ENCODE measurements at places on chromosomes 3 and 15.

DNA sequence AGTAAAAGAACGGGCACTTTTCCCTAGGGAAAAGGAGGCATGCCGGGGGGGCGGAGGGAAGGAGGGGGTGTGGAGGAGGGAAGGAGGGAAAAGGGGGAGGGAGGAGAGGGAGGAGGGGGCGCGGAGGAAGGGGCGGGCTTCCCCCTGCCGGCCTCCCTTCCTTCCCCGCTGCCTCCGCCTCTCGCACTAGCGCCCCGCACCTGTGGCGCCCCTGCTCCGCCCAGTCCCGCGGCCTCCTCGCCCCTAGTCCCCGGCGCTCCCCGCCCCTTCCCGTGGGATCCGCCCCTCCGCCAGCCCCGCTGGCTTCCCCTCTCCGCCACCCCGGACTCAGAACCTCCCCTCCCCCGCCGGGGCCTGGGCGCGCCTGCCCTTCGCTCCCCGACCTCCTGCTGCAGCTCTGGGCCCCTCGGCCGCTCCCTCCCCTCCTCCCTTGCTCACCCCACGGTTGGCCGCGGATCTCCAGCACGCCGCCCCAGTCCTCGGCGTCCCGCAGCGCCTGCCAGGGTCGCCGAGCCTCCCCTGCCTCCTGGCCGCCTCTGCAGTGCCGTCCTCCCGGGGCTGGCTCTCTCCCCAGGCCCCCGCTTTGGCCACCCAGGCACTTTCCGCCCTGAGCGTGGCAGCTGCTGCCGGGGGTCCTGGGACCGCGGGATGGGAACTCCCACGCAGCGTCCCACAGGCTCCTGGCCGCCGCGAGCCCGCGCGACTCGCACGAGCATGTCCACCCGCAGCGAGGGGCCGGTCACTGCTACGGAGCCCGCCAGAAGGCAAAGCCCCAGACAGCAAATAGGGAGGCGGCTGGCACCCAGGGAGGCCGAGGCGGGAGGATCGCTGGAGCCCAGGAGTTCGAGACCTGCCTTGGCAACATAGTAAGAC is 147.4 kb downstream of the TJP1 start:
- DNase-seq: no peak

DNA sequence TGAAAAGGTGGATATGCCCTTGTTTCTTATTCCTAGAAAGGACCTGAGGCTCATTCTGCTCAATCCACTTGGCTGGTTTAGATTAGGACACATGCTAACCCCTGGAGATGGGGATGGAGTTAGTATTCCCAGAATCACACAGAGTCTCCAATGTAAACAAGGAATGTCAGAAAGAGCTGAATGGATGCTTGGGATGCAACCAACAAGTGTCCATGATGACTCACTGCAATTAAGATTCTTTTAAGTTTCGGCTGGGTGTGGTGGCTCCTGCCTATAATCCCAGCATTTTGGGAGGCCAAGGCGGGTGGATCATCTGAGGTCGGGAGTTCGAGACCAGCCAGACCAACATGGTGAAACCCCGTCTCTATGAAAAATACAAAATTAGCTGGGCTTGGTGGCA is 315.5 kb upstream of the AZI2 start:
- no peak for DNase-seq

- no peak for DNase-seq
Measured at GRCh38 chr3:71031181-71031580, 552.3 kb downstream of the FOXP1 start.

GRCh38 chr3:52228751-52229291 is 3.4 kb upstream of the TLR9 start:
- DNase-seq: no peak

- no peak for DNase-seq
Measured at GRCh38 chr3:105197863-105198262, 168.8 kb upstream of the ALCAM start.

DNA sequence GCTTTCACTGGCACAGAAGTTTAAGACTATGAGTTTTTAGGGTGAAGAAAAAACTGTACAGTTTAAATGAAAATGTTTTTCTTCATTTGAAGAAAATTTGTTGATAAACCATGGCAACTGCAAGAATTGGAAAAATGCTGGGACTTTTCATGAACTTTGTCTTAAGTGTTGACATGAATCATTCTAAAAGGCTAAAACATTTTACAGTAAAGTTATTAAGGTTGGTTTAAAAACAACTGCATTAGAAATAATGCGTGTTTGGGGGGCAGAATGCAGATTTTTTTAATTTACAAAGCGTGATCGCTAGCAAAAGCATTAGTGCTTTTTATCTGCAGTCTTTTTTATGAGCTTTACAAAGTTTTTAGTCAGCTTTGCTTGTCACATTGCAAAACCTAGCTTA is 601.9 kb upstream of the TGFBR2 start:
- DNase-seq: no peak

DNA sequence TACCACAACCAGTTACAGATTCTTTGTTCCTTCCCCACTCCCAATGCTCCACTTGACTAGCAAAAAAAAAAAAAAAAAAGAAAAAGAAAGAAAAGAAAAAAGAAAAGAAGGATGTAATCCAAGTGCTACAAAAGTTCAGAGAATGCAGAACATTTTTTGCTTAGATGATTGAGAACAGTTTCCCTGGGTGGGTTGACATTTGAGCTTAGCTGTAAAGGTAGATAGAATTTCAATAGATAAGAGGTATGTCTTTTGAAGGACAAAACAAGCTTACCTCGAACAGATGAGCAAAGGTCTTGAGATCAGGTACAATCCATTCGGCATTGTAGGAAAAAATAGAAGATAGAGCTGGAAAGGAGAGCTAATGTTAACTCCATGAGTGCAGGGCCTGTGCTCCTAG is 344.6 kb upstream of the NECTIN3 start:
- DNase-seq: no peak

DNA sequence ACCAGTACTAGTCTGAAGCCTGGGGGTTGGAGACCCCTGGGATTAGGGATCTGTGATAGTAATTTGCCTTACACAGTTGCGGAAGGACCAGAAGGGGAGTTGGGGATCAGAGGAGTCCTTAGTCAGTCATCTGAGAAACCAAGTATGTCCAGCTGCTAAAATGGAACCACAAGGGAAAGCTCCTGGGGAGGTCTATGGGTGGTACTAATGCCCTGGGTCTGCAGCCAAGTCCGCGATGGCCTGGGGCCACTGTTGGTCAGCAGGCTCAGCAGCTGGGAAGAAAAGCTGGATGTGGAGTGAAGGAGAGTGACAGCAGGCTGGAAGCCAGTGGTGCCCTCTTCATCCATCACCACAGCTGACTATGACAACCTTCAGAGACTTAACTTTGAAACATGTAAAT is 2.2 kb upstream of the ANKDD1A start:
- no peak for DNase-seq

GRCh38 chr15:89646416-89647141 is 8.7 kb downstream of the KIF7 start:
- no peak for DNase-seq

DNA sequence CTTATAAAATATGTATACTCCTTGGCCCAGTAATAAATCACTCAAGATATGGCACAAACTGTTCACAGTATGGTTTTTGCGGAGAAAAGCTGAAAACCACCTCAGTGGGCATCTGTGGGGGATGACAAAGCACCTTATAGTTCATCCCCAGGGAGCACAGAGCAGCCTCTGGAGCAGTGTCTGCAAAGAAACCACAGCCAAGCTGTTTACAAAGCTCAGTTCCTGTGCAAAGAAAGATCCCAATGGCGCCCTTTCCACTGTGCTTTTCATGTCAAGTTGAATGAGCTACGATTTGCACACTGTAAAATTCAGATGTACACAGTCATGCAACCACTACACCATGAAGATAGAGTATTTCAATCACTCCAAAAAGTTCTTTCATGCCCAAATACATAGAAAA is 2.5 kb upstream of the EFCC1 start:
- DNase-seq: peak; percentile 38

DNA sequence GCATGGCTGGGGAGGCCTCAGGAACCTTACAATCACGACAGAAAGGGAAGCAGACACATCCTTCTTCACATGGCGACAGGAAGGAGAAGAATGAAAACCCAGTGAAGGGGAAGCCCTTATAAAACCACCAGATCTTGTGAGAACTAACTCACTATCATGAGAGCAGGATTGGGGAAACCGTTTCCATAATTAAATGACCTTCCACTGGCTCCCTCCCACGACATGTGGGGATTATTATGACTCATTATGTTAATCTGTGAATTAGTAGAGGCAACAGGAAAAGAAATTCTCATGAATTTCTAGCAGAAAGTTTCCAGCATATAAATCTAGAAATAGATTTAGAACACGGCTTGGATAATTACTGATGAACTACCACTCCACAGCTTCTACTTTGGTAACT is 937.3 kb downstream of the ROBO1 start:
- DNase-seq: no peak

- no peak for DNase-seq
Measured at GRCh38 chr3:145063616-145064015, 1092.0 kb downstream of the DIPK2A start.

- no peak for DNase-seq
Measured at GRCh38 chr15:31605467-31605931, 278.9 kb downstream of the KLF13 start.

DNA sequence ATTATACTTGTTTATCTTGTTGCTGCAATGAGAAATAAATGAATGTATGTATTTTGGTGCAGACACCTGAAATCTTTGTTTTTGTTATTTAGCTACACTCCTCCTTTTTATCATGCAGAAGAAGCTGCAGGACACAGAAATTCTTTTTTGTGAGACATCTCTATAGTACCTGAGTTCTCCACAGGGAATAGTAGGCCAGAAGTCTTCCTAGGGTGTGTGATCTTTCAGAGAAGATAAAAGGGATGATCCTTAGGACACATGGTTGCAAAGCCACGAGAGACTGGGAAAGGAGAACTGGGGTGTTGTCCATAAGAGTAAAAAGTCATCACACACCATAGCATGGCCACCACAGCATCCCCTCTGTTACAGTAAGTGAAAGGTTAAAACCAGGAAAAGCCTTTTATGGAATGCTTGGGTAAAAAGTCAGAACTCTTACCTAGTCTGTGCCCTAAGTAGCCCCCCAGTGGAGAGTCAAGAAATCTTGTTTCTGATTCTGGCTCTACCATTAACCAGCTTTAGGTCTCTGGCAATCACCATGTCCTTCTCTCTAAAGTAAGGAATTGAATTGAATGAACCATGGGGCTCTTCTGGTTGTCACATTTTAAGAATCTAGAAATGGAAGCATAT is 31.9 kb upstream of the ADGRG7 start:
- no peak for DNase-seq

- DNase-seq: no peak
Measured at GRCh38 chr3:156627946-156628569, 46.3 kb upstream of the TIPARP start.

DNA sequence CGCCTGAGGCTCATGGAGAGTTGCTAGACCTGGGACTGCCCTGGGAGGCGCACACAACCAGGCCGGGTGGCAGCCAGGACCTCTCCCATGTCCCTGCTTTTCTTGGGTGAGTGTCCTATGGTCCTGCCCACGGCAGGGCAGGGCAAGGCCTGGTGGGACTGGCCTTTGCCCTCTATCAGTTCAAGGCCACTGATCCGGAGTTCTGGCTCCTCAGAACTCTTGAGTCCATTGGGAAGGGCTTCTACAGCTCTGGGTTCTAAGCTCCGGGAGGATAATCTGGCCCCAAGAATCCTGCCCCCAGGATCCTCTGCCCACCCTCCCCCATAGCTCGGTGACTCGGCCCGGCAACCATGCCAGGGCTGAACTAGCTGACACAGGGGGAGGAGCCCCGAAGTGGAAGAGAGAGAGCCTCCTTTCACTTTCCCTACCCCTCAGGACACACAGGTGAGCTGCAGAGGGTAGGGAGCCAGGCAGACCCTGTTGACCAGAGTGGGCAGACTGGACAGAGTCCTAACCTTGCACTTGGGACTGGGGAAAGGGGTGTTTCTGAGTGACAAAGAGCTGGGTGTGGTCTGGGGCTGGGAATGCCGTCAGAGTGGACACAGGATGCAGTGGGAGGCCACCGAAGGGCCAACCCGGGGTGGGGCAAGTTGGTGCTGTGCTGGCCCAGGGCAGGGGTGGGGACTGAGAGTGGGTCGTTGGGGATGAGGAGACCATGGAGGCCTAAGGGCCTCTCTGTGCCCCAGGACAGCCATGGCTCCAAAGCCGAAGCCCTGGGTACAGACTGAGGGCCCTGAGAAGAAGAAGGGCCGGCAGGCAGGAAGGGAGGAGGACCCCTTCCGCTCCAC is 664 bp downstream of the PARP3 start:
- DNase-seq: no peak

GRCh38 chr3:134644731-134645514 is 5.9 kb downstream of the KY start:
- DNase-seq: peak; percentile 65

GRCh38 chr3:71346061-71346460 is 237.5 kb downstream of the FOXP1 start:
- DNase-seq: peak; percentile 2
